Ovary (tissue), 10 donors: ENCODE measurements at places on chromosomes 3 and 15. TPM values are rescaled to one million over a fixed set of nuclear protein-coding genes. Genes with fewer than 3 reads are reported as not detected.

The FEZF2 gene
- not detected for total RNA-seq

The VEPH1 gene
- 0.23 TPM for total RNA-seq

GRCh38 chr3:5796541-5796940 is 609.0 kb downstream of the EDEM1 start:
- no peaks in the 10 kb centered on the region for H3K36me3 ChIP-seq
- no peaks in the 10 kb centered on the region for H3K27me3 ChIP-seq
- no peak overlapping the region for H3K27ac ChIP-seq
- H3K4me1 ChIP-seq = no peaks in the 10 kb centered on the region

DNA sequence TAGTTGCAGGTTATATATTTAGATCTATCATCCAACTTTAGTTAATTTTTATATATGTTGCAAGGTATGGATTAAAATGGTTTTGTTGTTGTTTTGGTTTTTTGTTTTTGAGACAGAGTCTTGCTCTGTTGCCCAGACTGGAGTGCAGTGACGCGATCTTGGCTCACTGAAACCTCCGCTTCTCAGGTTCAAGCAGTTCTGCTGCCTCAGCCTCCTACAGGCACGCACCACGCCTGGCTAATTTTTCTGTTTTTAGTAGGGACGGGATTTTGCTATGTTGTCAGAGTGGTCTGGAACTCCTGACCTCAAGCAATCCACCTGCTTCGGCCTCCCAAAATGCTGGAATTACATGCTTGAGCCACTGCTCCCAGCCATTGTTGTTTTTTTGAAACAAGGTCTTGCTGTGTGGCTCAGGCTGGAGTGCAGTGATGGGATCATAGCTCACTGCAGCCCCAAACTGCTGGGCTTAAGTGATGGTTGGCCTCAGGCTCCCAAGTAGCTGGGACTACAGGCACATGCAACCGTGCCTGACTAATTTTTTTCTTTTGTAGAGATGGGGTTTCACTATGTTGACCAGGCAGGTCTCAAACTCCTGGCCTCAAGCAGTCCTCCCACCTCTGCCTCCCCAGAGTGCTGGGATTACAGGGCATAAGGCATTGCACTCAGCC is 92.0 kb downstream of the ZNF609 start:
- H3K27me3 ChIP-seq = no peaks in the 10 kb centered on the region
- peaks cover 7% of the 10 kb centered on the region for H3K4me1 ChIP-seq
- H3K4me3 ChIP-seq = no peak overlapping the region
- DNase-seq = no peak

The PIGX gene
- 16.4 TPM for total RNA-seq

DNA sequence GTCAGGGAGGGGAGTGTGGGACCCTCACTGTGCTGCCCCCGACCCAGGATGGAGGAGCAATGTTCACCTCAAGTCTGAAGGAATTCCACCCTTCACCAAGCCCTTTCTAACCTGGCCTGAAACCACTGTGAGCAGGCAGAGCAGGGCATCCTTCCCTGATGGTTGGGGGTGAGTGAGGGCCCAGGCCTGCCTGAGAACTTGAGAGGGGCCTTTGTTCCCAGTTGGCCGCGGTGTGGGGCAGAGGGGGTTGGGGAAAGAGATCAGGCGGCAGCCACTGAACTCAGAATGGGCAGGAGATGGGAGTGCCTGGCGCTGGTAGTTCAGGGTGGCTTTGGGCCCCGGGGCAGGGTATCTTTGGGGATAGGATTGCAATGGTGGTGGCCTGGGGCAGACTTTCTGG is 103.5 kb upstream of the RPL32 start:
- no peak overlapping the region for H3K27ac ChIP-seq
